ENCODE measurements at places on chromosomes 16 and 17.

DNA sequence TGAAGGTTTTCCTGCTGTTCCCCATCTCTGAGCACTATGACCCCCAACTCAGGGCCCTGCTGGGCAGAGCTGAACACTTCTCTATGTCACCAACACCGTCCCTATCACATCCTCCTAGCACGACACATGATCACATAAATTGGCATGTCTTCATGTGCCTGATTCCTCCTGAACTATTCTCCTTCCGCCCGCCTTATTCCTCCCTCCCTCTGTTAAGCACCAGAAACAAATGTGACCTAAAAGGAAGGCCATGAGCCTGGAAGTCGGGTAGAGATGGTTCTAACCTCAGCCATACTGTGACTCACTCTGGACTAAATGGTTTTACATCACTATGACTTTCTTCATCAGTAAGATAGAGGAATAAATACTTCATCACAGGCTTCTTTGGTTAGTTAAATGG lies 80.8 kb upstream of the DYNLRB2 start:
- no peak for DNase-seq

GRCh38 chr17:19610879-19611278 lies 37.7 kb upstream of the ALDH3A2 start:
- no peak for DNase-seq

DNA sequence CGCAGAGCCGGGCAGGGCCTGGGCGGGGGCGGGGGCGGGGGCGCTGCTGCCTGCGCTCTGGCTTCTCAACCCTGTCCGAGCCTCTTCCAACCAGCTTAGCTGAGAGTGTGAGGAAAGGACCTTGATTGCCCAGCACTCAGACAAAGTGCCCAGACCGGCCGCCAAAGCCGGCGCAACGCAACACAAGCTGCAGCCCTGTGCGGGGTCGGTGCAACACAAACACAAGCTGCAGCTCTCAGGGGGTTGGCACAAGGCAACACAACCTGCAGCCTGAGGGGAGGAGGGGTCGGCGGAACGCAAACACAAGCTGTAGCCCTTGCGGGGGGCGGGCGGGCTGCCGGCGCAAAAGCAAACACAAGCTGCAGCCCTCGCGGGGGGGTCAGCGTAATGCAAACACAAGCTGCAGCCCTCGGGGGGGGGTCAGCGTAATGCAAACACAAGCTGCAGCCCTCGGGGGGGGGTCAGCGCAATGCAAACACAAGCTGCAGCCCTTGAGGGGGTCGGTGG lies 60.0 kb downstream of the KLHDC4 start:
- peak; percentile 50 for DNase-seq

- no peak for DNase-seq
These were observed 33.8 kb downstream of the SLC47A1 start for GRCh38 chr17:19567216-19568015.

- DNase-seq: no peak
These were observed 31.8 kb upstream of the JPH3 start for GRCh38 chr16:87570572-87570937.

DNA sequence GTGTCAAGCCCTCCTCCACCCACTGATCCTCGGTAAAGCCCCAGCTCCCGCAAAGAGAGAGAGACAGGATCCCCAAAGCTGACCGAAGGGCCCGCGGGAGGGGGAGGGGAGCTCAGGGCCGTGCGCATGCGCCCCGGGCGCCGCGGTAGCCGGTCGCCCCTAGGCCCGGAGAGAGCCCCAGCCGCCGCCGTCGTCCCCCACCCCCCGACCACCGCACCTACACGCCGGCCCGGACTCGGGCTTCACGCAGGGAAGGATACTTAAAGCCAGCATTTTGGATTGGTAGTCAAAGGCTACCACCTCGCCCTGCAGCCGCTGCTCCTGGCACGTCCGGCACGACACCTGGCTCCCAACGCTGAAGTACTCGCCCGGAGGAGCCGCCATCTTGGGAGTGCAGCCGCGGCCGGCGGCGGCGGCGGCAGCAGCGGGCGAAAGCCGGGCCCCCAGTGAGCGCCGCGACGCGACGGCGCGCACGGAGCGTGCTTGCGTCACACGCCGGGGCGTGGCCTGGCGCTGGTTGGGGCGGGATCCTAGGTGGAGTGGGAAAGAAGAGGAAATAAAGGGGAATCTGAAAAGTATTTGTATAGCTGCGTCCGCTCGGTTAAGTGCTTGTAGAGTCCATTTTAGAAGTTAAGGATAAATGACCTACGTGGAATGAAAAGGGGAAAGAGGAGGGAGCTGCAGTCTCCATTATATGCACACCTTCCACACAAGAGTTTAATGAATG lies at the start of gene LSM12:
TSS of gene LSM12 (minus strand) at position 468 of the 727 bp plus-strand sequence. CDS start at position 384, 84 bp downstream.
- peak; percentile 87 for DNase-seq

DNA sequence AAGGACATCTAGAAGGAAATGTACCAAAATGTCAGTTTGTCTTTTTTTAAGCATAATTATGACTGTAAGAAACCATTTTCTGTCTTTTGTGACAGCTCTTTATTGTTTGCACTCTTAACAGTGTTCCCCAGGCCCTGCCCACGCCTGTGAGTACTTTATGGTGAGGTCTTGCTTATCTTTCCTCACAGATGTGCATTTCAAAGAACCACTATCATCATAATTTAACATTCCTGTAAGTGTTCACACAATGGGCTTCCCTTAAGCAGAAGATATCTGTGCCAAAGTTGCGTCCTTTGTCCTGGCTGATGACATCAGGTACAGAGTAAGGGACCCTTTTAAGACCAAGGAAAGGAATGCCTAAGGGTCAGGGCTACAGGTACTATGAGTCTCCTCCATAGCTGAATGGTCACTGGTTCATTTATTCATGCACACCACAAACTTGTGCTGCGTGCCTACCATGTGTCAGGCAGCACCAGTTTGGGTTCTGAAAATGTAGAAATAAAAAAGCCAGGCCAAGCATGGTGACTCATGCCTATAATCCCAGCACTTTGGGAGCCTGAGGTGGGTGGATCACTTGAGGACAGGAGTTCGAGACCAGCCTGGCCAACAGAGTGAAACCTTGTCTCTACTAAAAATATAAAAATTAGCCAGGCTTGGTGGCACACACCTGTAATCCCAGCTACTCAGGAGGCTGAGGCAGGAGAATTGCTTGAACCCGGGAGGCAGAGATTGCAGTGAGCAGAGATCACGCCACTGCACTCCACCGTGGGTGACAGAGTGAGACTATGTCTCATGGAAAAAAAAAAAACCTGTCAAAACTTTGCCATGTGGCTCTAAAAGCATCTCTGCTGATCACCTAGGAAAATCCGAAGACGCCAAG lies 55.4 kb upstream of the NLK start:
- no peak for DNase-seq

DNA sequence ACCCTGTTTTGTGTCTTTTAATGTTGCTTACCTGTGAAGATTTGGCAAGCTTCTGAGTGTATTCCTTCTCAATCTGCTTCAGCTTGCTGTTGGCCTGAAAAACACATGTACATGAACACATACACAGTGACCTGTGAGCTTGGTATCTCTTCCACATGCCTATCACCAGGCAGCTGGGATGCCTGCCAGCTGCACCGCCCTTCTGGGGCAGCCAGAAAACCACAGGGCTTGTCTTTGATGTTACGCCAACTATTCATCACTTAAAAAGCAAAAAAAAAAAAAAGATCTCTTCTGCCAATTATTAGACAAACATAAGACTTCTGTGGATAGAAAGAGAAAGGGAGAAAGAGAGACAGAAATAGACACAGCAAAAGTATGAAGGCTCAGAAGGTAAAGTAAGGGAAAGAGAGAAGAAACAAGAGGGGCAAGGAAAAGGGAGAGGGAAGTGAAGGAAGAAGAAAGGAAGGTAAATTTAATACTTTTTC lies 189.2 kb upstream of the AXIN2 start:
- DNase-seq: peak; percentile 80

GRCh38 chr16:81635063-81635937 lies 143.8 kb upstream of the PLCG2 start:
- DNase-seq: no peak

- peak; percentile 27 for DNase-seq
These were observed 8.9 kb upstream of the NAGPA start for GRCh38 chr16:5042574-5043171.

DNA sequence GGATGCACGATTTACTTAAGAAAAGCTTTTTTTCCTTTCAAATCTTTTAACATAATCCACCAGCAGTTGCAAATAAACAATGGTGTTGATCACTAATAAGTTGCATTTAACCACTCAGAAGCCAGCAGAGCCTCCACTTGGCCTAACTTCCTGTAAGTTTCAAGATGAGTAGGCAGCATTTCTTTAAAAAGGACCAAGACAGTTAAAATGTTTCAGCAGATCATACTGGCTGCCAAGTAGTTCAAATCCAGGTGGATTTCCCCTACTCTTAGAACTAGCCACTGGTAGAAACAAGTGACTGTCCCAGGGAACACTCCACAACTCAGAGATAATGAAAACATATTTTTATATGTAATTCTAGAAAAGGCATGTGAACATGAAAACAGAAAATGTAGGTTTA lies 17.0 kb upstream of the RFFL start:
- DNase-seq: no peak

DNA sequence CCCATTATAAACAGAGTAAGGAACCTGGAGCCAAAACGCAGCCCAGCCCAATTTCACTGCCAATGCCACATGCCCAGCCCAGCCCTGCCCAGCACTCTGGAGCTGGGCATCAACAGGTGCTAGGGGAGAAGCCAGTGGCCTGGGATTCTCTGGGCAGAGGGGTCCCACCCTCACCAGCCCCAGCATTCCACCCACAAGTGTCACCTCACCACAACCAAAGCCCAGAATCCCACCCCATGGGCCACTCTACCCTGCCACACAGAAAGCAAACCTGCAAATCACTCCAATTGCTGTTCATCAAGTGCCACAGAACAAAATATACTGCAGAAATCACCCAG lies 102.5 kb upstream of the CDH5 start:
- no peak for DNase-seq

- no peak for DNase-seq
These were observed 7.7 kb upstream of the ARL5C start for GRCh38 chr17:39173526-39174274.

DNA sequence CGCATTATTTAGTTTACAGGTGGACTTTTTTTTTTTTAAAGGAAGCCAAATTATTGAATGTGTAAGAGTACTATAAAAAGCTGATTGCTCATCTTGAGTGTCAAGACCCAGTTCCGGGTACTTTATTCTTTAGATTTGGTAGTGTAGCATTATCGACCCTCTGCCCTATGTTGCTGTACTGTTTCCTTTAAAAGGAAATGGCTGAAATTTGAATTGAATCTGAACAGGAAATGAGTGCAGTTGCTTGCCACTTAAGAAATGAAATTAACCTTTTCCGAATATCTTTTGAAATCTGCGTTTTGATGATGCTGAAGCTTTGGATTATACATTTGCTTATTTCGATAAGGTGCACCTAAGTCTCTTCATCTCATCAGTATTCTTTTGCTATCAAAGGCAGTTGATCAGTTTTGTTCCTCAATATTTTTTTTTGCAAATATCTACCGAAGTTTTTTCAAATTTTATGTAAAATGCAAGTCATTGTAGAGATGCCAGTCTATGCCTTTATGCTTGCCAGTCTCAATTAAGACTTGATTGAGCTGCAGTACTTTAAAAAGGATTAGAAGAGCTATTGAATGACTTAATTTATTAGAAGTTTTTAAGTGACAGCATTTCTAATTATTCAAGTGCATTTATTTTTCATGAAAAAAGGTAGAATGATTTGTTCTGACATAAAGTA lies 1.8 kb downstream of the GGNBP2 start:
- DNase-seq: no peak

- no peak for DNase-seq
These were observed 335.1 kb downstream of the HS3ST4 start for GRCh38 chr16:26026709-26027450.

DNA sequence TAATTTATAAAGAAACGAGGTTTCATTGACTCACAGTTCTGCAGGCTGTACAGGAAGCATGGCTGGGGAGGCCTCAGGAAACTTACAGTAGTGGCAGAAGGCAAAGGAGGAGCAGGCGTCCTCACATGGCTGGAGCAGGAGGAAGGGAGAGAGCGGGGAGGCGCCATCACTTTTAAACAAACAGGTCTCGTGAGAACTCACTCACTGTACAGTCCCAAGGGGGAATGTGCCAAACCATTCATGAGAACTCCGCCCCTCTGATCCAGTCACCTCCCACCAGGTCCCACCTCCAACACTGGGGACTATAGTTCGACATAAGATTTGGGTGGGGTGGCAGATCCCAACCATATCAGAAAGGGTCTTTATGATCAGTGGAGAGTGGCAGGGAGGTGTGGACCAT lies 392.4 kb upstream of the TNRC6C start:
- no peak for DNase-seq

DNA sequence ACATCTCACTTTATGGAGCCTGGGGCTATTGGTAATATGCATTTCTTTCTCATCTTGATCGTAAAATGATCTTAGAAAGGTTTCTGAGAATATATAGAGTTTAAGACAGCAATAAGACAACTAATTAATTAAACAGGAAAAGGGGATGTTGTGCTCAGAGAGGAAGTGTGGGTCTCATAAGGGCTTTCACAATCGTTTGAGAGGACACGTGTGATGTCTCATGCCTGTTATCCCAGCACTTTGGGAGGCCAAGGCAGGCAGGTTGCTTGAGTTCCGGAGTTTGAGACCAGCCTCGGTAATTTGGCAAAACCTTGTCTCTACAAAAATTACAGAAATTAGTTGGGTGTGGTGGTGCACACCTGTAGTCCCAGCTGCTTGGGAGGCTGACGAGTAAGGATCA lies 295.6 kb downstream of the WWOX start:
- DNase-seq: no peak

DNA sequence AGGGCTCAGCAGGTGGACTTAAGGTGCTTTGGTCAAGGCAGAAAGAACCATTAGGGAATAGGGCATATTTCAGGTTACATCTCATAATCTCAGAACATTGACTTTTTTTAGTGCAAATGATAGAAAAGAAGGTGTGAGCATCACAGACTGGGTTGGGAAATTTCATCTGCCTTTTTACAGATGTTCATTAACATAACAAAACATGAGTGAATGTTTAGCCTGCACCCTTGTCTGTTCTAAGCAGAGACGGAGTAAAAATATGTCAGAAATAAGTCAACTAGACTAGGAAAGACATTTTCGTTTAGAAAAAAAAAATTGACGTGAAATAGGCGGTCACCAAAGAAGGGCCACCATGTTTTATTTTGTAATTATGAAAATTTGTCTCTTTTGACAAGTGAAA lies 127.5 kb upstream of the CDH13 start:
- no peak for DNase-seq

- DNase-seq: no peak
These were observed 66.1 kb upstream of the FOXF1 start for GRCh38 chr16:86444261-86444660.

DNA sequence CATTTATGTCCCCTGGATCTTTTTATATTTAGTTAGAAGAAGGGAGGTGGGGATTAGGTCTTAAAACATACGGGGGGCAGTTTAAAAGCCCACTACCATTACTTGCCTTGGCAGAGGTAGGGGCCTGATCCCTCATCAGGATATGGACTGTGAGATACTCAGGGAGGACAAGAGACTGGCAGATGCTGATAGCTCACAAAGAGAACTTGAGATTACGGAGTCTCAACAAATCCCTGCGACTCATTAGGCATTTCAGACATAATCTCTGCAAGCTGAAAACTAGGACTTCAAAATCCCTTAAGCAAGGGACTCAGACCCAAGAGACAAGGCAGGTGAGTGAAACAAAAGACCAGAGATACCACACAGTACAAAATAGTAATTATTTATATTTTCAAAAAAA lies 23.2 kb downstream of the NXPH3 start:
- DNase-seq: no peak
